ENCODE measurements at places on chromosomes 5 and 9. TPM values are rescaled to one million over a fixed set of nuclear protein-coding genes. Genes with fewer than 3 reads are reported as not detected.

The PFN3 gene
- not detected for total RNA-seq

- DNase-seq = no peak
- H3K36me3 ChIP-seq = no peaks in the 10 kb centered on the region
- H3K4me3 ChIP-seq = peak overlapping the region; percentile 37
- peaks cover 27% of the 10 kb centered on the region for H3K4me1 ChIP-seq
- H3K27me3 ChIP-seq = peaks cover 60% of the 10 kb centered on the region
Observed at GRCh38 chr9:14314424-14314928, 535 bp upstream of the NFIB start.

- no peak overlapping the region for H3K4me3 ChIP-seq
- no peak overlapping the region for H3K27ac ChIP-seq
- DNase-seq = no peak
Observed at GRCh38 chr9:85163415-85163814, 493.9 kb downstream of the NTRK2 start.

DNA sequence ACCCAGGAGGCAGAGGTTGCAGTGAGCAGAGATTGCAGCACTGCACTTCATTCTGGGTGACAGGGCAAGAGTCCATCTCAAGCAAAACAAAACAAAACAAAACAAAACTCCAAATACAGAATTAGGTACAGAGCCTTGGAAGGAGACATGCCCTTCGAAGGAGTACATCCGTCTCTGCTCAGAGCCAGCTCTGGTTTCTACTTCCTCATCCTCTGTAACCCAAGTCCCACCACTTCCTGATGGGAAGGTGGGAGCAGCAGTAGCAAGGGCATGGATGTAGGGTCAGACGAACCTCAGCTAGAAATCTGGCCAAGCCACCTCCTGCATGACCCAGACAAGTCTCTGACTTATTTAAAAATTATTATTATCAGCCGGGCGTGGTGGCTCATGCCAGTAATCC lies 16.5 kb upstream of the STXBP1 start:
- no peaks in the 10 kb centered on the region for H3K36me3 ChIP-seq
- H3K27ac ChIP-seq = no peak overlapping the region
- no peaks in the 10 kb centered on the region for H3K27me3 ChIP-seq
- no peak overlapping the region for H3K4me3 ChIP-seq

- no peaks in the 10 kb centered on the region for H3K4me1 ChIP-seq
- no peaks in the 10 kb centered on the region for H3K27me3 ChIP-seq
- no peak overlapping the region for H3K27ac ChIP-seq
- H3K4me3 ChIP-seq = no peak overlapping the region
- no peak for DNase-seq
- H3K36me3 ChIP-seq = no peaks in the 10 kb centered on the region
Observed at GRCh38 chr5:73786043-73786831, 160.2 kb downstream of the ARHGEF28 start.

The SPATA6L gene
- total RNA-seq = 10.8 TPM

DNA sequence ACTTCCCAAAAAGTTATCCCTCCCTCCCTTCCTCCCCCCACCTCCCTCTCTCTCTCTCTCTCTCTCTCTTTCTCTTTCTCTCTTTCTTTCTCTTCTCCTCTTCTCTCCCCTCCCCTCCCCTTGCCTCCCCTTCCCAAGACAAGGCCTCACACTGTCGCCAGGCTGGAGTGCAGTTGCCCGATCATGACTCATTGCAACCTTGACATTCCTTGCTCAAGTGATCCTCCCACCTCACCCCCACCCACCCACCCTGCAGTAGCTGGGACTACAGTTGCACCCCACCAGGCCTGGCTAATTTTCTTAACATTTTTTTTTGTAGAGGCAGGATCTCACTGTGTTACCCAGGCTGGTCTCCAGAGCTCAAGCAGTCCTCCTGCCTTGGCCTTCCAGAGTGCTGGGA lies 32.8 kb downstream of the VPS13A start:
- H3K4me3 ChIP-seq = no peak overlapping the region
- DNase-seq = no peak
- H3K27me3 ChIP-seq = no peaks in the 10 kb centered on the region
- H3K4me1 ChIP-seq = no peaks in the 10 kb centered on the region
- peaks cover 12% of the 10 kb centered on the region for H3K36me3 ChIP-seq

The FIBCD1 gene
- not detected for total RNA-seq

DNA sequence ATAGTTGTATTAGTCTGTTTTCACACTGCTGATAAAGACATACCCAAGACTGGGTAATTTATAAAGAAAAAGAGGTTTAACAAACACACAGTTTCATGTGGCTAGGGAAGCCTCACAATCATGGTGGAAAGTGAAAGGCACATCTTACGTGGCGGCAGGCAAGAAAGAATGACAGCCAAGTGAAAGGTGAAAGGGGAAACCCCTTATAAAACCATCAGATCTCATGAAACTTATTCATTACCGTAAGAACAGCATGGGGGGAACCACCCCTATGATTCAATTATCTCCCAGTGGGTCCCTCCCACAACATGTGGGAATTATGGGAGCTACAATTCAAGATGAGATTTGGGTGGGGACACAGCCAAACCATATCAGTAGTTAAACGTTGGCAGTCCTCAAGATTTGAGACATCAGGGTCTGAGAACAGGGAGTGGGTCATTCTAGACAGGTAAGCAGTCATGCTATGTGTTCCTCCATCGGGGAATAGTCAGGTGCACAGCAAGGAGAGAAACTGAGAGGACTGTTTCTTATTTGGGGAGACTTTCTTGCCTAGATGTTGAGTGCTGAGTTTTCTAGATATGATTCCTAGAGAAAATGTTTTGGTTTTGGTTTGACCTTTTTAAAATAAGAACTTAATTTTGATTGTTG lies 45.8 kb upstream of the ENTREP1 start:
- no peaks in the 10 kb centered on the region for H3K36me3 ChIP-seq
- no peak overlapping the region for H3K27ac ChIP-seq
- DNase-seq = no peak
- H3K4me3 ChIP-seq = no peak overlapping the region
- H3K27me3 ChIP-seq = no peaks in the 10 kb centered on the region

- H3K36me3 ChIP-seq = no peaks in the 10 kb centered on the region
- H3K4me3 ChIP-seq = no peak overlapping the region
- H3K4me1 ChIP-seq = no peaks in the 10 kb centered on the region
- no peak for DNase-seq
Observed at GRCh38 chr5:159727167-159727566, 189.1 kb upstream of the ADRA1B start.

DNA sequence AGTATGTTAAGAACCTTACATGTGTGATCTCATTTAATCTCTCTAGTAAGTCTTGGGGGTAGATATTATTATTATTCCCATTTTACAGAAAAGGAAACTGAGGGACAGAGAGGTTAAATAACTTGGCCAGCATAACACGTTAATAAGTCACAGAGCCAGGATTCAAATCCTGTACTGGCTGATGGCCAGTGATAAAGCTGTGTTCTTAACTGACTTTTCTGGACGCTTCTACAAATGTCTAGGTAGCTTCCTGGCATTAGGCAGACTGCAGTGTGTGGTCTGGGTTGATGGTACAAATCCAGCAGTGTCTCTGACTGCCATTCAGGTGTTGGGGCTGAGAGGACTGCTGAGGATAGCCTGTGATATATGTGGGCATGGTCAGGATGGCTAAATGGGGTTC lies 125.8 kb upstream of the CXCL14 start:
- H3K4me3 ChIP-seq = no peak overlapping the region
- H3K4me1 ChIP-seq = no peaks in the 10 kb centered on the region
- H3K36me3 ChIP-seq = no peaks in the 10 kb centered on the region
- H3K27ac ChIP-seq = no peak overlapping the region
- DNase-seq = no peak

The CNTFR gene
- total RNA-seq = not detected

GRCh38 chr9:130143958-130144366 lies 28.2 kb upstream of the NCS1 start:
- DNase-seq = no peak
- no peaks in the 10 kb centered on the region for H3K36me3 ChIP-seq
- peaks cover 6% of the 10 kb centered on the region for H3K27me3 ChIP-seq
- H3K27ac ChIP-seq = no peak overlapping the region
- H3K4me3 ChIP-seq = no peak overlapping the region

The HNRNPAB gene
- 68.9 TPM for total RNA-seq

DNA sequence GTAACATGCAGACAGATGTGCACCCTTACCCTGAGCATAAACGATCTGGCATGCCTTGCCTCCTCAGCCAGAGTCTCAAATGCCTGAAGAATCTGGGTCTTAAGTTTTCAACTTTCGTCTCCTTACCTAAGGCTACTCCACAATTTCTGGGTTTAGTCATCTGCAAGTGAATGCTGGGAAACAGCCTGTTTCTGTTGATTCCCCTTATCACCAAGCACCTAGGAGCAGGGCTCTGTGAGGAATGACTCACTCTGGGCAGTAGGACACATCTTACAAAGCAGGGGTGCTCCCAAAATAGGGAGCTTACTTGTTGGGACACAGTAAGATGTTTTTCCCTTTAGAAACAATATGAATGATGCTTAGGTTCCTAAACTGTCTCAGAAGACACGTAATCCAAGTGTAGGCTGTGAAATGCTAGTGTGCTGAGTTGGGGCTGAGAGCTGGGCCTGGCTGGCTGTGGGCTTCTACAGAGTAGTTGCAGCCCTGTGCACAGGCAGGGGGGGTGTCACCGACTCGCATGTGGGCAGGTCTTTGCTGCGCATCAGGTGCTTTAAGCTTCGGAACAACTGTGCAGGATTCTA lies 58.0 kb downstream of the DAP start:
- H3K4me3 ChIP-seq = no peak overlapping the region
- H3K36me3 ChIP-seq = no peaks in the 10 kb centered on the region
- H3K27me3 ChIP-seq = no peaks in the 10 kb centered on the region

GRCh38 chr5:6604946-6605345 lies 27.9 kb downstream of the NSUN2 start:
- H3K36me3 ChIP-seq = peaks cover 93% of the 10 kb centered on the region
- H3K4me1 ChIP-seq = no peaks in the 10 kb centered on the region
- H3K27ac ChIP-seq = no peak overlapping the region
- no peak overlapping the region for H3K4me3 ChIP-seq
- no peak for DNase-seq

GRCh38 chr9:38350529-38350928 lies 42.0 kb upstream of the ALDH1B1 start:
- H3K36me3 ChIP-seq = no peaks in the 10 kb centered on the region
- no peaks in the 10 kb centered on the region for H3K27me3 ChIP-seq
- DNase-seq = no peak
- no peaks in the 10 kb centered on the region for H3K4me1 ChIP-seq
- H3K4me3 ChIP-seq = no peak overlapping the region

- H3K27ac ChIP-seq = no peak overlapping the region
- H3K36me3 ChIP-seq = no peaks in the 10 kb centered on the region
- no peak for DNase-seq
- H3K4me3 ChIP-seq = no peak overlapping the region
- H3K27me3 ChIP-seq = no peaks in the 10 kb centered on the region
Observed at GRCh38 chr5:53118879-53119278, 9.3 kb upstream of the MOCS2 start.

- H3K4me1 ChIP-seq = no peaks in the 10 kb centered on the region
- no peaks in the 10 kb centered on the region for H3K36me3 ChIP-seq
- no peak for DNase-seq
- no peak overlapping the region for H3K27ac ChIP-seq
- no peaks in the 10 kb centered on the region for H3K27me3 ChIP-seq
Observed at GRCh38 chr5:74625742-74626241, 14.7 kb downstream of the ENC1 start.

Data from CD4-positive, alpha-beta T cell (primary cell).